ENCODE measurements at places on chromosomes 5 and 9. TPM values are rescaled to one million over a fixed set of nuclear protein-coding genes. Genes with fewer than 3 reads are reported as not detected.

GRCh38 chr5:177096162-177097015 lies 9.7 kb downstream of the FGFR4 start:
- DNase-seq, result no peak

DNA sequence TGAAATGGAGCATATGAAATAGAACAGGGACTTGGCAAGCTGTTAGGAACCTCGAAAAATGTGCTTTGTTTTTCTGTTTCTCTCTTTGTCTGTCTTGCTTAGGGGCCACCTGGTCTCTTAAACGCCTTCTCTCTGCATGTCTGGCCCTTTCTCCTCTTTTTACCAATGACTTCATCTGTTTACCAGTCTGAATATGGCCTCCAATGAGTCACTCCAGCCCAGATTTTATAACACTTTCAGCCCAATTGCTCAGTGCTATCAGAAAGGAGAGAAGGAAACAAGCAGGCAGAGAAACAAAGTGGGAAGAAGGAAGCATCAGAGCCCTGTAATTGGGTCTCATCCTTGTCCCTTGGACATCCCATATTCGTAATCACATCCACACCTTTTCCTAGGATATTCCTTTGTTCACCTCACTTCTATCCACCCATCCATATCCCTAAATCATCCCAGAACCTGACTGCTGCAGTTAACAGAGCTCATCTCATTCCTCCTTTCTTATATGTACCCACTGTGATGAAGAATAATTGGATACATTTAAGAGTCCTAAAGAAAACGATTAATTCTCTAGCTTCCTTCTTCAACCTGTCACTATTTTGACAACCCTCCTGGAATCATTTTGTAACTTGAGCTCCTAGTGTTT lies 151.8 kb upstream of the GPR151 start:
- DNase-seq, result peak; percentile 52

DNA sequence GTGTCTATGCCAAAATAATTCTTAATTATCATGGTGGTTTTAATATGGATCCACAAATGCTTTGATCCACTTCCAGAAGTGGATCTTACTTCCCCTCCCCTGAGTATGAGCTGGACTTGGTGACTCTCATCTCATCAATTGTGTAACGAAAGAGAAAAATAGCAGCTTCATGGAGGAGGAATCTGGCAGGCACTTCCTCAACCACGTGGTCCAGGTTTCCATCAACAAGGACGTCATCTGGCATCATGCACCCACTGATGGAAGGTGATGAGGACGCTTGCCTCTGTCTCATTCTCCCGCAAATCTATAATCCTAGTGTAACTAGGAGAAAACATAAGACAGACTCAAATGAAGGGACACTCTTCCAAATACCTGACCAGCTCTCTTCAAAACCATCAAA lies 54.6 kb upstream of the S1PR3 start:
- DNase-seq, result no peak

- no peak for DNase-seq
Observed at GRCh38 chr9:93680443-93681268, 104.3 kb downstream of the PHF2 start.

- no peak for DNase-seq
Observed at GRCh38 chr9:105393576-105394344, 54.1 kb upstream of the FSD1L start.

- no peak for DNase-seq
Observed at GRCh38 chr9:121691890-121692289, 40.5 kb downstream of the DAB2IP start.

- DNase-seq, result no peak
Observed at GRCh38 chr5:56637321-56637920, 177.9 kb upstream of the MAP3K1 start.

DNA sequence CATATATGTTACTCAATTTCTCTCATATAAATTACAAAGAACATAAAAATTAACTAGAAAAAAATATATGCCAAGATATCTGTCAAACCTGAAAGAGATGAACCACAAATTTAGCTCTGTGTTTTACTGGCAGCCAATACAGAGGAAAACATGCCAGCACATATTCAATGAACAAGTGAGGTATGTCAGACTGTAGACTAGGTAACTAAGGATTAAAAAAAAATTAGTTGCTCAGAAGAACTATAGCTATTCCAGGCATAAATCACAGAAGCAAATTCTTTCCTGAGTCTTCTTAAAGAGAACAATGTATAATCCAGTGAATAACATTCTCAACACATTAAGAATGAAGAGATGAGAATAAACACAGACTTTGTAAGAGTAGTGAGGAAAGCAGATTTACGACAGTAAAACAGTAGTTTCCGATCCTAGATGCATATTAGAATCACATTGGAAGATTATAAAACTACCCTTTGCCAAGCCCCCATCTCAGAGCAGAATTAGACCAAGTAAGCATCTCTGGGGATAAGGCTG lies 20.6 kb upstream of the CAAP1 start:
- DNase-seq, result no peak

- no peak for DNase-seq
Observed at GRCh38 chr9:107870221-107870620, 380.7 kb upstream of the KLF4 start.

- DNase-seq, result no peak
Observed at GRCh38 chr5:67123819-67124218, 72.8 kb downstream of the CD180 start.

- peak; percentile 33 for DNase-seq
Observed at GRCh38 chr9:90943341-90943740, 141.7 kb downstream of the SYK start.

DNA sequence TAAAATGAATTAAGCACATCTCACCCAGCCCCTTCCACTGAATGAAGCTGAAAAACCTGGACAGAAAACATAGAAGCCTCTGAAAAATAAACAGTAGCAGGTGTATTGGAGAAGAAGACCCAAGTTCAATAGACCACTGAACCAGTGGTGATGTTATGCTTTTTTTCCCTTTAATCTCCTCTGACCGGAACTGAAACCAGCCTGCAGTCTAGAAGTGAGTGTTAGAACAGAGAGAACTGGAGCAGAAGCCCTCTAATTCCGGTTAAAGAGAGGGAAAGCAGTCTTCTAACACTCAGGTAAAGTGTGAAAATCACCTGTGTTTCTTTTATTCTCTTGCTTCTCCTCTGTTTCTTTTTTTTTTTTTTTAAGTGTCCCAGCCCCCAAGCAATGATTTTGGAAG lies 83.5 kb upstream of the CCL21 start:
- no peak for DNase-seq

DNA sequence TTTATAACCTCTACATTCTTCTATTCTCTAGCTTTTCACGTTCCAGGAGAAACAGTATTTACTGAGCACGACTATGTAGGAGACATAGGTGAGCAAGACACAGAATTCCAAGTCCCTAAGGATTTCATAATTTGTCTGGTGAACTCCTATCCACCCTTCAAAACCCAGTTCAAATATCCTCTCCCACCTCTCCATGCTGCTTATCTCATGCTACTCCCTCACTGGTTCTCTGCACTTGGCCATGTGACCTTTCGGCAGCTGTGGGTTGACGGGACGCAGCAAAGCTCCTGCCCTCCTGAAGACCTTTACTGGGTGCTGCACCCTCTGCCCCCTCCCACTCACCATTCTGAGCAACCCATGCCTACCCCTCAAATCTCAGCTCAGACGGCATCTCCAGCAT lies 173.2 kb downstream of the RGS3 start:
- no peak for DNase-seq

GRCh38 chr5:11234501-11234911 lies 473.5 kb upstream of the DAP start:
- no peak for DNase-seq

TYRP1 gene
- not detected for total RNA-seq

SHOC1 gene
- not detected for total RNA-seq

GABRG2 gene
- total RNA-seq, result not detected

GPR151 gene
- not detected for total RNA-seq

DNA sequence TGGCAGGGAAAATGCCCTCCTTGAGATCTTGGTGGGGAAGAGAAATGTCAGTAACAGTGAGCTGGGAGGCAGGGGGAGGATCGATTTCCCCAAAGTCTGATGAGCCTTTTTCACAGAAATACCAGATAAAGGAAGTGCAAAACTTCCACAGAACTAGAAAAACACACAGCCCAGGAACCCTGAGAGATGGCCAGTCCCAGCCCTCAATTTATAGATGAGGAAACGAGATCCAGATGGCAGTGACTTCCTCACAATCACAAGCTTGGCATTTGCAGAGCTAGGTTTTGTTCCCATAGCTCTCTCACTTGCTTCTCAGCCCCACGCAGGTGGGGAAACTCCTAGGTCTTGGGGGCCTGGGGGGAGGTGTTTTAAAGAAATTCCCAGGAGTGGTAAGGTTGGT lies 3.8 kb upstream of the GGTA1 start:
- no peak for DNase-seq

RUSC2 gene
- 31.5 TPM for total RNA-seq

DNA sequence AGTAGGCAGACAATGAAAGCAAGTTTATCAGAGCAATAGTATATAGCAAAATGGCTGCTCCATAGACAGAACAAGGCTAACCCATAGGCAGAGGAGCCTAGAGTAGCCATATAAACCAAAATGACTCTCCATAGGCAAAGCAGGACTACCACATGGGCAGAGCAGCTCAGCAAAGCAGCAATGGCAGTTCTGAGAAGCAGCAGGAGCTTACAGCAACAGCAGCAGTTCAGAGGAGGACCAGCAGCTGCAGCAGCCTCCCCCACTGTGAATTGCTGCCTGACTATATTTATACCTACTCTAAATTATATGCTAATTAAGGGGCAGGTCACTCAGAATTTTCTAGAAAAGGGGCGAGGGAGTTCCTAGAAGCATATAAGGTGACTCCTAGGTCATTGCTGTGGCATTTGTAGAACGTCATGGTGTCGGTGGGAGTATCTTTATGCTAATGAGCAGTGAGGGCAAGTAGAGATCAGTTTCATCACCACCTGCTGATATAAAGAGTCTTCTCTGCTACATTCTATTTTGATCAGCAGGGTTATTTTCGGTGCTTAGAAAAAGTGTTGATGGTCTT lies 1115.5 kb downstream of the DTWD2 start:
- DNase-seq, result no peak

MTX3 gene
- total RNA-seq, result 15.0 TPM

ZFP62 gene
- 17.3 TPM for total RNA-seq

GRCh38 chr5:95939465-95939864 lies 22.2 kb downstream of the ELL2 start:
- DNase-seq, result no peak

- no peak for DNase-seq
Observed at GRCh38 chr5:108276187-108277050, 105.5 kb downstream of the FBXL17 start.

GRCh38 chr5:145680767-145681166 lies 154.4 kb downstream of the PRELID2 start:
- DNase-seq, result no peak
